HCEC 1CT (cell line): ENCODE measurements at places on chromosomes 12 and 14.

DNA sequence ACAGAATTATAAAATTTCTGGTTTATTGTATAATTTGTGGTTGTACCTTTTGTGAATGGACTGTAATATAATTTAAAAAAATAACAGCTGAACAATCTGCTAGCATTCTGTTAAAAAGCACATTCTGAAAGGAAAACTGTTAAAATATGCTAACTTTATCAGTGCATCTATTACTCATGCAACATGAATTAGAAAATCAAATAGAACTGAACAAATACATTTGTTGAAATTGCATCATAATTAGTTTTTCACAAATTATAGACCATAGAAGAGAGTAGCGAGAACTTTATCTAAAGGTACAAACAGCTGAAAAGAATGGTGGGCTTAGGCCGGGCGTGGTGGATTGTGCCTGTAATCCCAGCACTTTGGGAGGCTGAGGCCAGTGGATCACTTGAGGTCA is 33.0 kb downstream of the PTPN21 start:
- DNase-seq = no peak

GRCh38 chr12:131174901-131175300 is 221.2 kb downstream of the ADGRD1 start:
- DNase-seq = no peak

GRCh38 chr12:85310456-85311076 is 30.5 kb downstream of the ALX1 start:
- DNase-seq = peak; percentile 7

- DNase-seq = peak; percentile 15
These were observed 203.6 kb downstream of the NOVA1 start for GRCh38 chr14:26394150-26394810.

- peak; percentile 27 for DNase-seq
These were observed 2.6 kb upstream of the WNT10B start for GRCh38 chr12:48973941-48974673.

- DNase-seq = no peak
These were observed 22.3 kb upstream of the MED13L start for GRCh38 chr12:116299665-116300328.

DNA sequence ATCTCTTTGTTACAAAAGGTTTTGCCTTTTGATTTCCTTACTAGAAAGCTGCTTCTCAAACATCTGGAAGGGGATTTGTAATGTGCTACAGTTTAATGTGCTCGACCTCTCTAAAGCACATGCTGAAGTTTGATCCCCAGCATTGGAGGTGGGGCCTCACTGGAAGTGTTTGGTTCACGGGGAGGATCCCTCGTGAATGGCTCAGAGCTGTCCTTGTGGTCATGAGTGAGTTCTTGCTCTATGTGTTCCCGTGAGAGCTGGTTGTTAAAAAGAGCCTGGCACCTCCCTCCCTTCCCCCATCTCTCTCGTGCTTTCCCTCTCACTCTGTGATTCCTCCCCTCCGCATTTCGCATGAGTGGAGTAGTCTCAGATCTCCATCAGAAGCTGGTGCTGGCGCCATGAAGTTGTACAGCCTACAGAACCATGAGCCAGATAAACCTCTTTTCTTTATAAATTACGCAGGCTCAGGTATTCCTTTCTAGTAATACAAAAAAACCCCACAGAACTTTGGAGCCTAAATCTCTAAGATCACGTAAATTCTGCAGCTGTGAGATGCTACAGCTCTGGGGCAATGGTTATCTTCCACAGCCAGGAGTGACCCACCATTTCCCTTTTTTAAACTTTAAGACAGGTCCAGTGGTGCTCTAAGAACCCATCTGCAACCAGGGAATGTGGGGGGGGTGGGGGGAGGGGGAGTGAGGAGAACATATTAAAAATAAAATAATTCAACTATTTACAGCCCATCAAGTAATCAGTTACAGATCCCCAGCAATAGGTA is 214.4 kb downstream of the FOXN3 start:
- no peak for DNase-seq

DNA sequence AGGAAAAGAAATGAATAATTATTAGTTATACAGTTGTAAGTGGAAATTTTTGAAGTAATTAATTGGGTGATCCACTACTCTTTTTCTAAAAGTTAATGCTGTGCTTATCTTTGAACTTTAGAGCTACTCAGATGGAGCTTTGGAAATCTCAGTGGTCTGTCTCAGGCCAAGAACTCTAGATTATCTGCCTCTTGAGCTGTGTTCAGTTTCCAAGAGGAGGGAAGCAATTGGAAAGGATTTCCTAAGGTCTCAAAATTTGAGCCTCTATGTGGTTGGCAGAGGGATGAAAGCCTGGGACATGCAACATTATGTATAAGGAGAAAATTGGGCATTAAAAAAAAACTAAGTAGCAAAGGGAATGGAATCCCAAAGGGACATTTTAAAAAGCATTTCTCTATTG is 334.0 kb upstream of the PRICKLE1 start:
- DNase-seq = no peak

- DNase-seq = peak; percentile 72
These were observed 9.2 kb upstream of the PAPLN start for GRCh38 chr14:73227812-73228781.

DNA sequence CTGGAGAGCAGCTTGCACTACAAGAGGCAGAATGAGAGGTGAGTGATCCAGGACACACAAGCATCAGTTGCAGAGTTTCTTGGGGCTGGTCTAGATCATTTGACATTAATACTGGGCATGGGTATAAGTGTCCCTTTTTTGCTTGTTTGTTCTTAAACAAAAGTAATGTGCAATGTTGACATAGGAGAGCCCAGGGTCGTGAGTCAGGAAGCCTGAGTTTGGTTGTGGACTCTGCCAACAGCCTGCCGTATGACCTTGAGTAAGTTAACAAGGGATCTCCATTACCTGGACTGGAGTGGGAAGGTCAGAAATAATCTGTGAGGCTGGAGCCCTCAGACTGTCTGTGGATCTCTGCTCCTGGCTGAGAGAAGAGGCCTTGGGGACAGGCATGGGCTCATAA is 170.3 kb downstream of the KCNA5 start:
- DNase-seq = no peak

DNA sequence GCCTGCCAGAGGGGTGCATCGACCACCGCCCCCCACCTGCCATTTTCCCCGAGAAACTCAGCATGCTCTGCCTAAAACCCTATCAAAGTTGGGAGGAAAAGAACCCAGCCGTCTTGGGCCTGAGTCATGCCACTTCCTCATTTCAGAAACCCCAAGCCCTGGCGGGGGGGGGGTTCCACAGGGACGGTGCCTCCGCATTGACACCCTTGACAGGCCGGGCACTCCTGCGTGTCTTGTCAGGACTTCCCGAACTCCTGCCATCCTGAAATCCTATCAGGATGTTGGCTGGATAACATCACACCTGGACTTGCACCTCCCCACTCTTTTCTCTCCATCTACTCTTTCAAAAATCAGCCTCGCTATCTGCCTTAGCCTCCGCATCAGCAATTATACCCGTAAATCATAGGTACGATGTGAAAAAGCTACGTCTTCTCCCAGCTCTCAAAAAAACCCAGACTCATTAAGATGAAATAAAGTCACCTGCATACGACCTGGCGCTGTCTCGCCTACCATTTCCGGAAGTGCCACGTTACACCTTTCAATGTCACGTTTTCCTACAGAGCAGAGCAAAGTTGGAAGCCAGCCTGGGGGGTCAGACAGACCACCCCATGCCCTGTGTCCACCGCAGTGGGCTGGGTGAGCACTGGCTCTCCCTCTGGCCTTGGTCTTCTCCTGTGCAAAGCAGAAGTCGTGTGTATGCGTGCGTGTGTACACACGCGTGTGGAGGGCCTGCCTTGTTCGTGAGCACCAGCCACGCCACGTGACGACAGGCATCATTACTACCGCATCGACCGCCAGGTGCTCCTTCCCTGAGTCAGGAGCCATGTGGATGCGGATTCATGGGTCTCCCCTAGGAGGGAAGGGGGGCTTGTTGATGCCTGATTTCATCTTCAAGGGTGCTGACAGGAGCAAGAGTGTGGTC is 96.7 kb downstream of the RFLNA start:
- peak; percentile 69 for DNase-seq
